Stimulated activated CD8-positive, alpha-beta memory T cell treated with anti-CD3 and anti-CD28 coated beads, Interleukin-15, amount 100 ng/mL, for 24 hours (primary cell): ENCODE measurements at places on chromosomes 2 and 18.
A peak's percentile ranks its signal among the peaks of the same experiment; 100 is the strongest.

GRCh38 chr2:187876554-187876953 lies 322.3 kb upstream of the TFPI start:
- DNase-seq: no peak

- DNase-seq: no peak
Measured at GRCh38 chr2:233184669-233185068, 66.8 kb upstream of the ATG16L1 start.

- no peak for DNase-seq
Measured at GRCh38 chr2:235264512-235264911, 229.3 kb upstream of the AGAP1 start.

- DNase-seq: no peak
Measured at GRCh38 chr2:145800151-145801091, 1280.5 kb upstream of the ZEB2 start.

DNA sequence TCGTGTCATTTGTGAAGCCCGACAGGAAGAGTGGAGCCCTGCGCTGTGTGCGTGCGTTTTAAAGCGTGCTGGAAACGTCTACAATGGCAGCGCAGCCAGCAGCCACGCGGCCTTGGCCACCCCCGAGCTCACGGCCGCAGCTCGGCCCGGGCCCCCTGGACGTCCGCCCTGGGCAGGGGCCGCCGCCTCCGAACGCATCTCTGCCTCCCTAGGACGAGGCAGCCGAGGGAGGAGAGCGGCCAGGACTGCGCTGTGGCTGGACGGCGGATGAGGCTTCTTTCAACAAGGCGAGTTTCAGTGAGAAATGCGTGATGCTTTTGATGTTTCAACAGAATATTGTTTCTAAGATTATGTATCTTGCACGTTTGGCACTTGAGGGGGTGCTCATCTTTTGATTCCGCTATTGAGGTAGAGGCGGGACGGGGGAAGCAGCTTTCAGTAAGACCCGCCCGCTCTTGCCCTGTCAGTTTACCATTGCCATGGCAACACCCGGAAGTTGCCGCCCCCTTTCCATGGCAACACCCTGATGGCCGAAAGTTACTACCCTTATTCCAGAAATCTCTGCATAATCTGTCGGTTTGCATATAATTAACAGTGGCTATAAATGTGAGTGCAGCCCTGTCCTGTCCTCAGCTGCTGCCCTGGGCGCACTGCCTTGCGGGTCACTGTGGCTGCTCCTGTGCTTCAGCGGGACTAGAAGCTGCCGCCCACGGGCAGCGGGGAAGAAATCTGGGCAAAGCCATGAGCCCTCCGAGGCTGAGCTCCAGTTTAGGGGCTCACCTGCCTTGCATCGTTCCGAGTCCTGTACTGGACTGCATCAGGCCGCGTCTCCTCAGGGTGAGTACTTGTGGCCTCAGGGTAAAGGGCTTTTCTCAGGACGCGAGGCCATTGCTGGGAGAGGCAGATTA lies 38.6 kb downstream of the ADNP2 start:
- DNase-seq: peak; percentile 46
